Tibial nerve (tissue), 4 donors: ENCODE measurements at places on chromosomes 6 and 20.
A peak's percentile ranks its signal among the peaks of the same experiment; 100 is the strongest.

DNA sequence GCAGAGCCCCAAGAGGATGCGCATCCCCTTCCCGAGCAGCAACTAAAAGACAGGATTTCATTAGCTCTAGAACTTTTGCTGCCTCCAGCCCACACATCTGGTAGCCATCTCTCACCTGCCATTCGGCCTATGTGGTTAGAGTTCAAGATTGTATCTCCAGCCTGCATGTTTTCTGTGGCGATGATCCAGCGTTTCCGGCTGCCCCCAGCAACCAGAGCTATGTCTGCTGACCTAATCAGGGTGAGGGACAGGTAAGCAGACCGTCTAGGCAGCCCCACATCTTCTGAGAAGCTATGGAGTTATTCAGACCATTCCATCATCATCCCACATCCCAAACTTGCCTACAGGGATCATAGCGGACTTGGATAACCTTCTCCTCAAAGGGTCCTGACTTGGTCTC lies 2.3 kb upstream of the CUL7 start:
- DNase-seq: no peak

DNA sequence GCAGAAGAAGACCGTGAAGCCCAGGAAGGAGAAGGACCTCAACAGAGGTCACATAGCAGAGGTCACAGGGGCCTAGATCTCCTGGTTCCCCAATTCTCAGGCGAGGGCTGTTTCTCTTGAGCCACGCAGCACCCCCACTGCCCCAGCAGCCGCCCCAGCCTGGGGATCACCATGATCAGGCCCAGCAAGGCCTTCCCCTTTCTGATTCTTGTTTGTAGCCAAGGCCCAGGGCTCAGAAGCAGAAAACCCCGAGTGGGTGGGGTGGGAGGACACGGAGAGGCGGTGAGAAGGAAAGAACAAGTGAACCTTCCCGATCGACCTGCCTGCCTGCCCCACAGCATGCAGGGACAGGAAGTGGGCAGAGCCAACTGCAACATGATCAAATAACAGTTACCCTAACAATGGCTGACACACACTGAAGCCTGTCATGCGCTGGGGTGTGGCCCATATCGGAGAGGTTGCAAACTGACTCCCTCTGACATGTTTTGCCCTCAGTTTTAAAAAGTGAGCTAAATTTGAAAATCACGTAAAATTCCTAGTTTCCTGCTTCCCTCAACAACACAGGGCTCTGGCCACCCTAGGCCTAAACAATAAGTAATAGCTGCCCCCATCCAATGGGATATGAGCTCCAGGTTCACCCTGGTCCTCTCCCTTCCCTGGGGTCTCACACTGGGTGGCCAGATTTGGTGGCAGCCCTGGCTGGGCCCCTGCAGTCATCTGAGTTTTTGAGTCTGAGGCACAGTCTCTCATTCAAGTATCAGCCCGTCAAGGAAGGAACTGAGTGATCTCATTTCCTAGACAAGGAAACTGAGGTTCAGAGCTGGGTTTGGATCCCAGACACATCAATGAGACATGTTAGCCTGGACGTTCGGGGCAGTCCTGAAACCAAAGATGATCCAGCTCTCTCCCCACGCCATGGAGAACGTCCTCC lies 6.5 kb downstream of the PEDS1 start:
- no peak for DNase-seq

- no peak for DNase-seq
These were observed 45.0 kb downstream of the NT5E start for GRCh38 chr6:85494547-85495536.

DNA sequence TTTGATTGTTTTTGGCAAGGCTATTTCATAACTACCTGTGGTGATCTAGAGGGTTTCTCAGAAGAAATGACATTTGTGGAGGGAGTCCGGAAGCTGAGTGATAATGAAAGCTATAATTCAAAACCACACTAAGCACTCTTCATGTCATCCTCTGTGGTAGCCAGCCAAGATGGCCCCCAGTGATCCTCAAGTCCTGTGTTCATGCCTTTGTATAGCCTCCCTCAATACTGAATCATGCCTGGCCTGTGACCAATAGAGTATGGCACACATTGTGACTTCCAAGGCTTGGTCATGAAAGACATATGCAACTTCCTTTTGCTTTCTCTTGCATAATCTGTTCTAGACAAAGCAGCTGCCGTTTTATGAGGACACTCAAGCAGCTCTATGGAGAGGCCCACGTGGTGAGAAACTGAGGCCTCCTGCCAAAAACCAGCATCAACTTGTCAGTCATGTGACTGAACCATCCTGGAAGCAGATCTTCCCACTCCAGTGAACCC lies 12.8 kb upstream of the DNAAF9 start:
- peak; percentile 38 for DNase-seq

DNA sequence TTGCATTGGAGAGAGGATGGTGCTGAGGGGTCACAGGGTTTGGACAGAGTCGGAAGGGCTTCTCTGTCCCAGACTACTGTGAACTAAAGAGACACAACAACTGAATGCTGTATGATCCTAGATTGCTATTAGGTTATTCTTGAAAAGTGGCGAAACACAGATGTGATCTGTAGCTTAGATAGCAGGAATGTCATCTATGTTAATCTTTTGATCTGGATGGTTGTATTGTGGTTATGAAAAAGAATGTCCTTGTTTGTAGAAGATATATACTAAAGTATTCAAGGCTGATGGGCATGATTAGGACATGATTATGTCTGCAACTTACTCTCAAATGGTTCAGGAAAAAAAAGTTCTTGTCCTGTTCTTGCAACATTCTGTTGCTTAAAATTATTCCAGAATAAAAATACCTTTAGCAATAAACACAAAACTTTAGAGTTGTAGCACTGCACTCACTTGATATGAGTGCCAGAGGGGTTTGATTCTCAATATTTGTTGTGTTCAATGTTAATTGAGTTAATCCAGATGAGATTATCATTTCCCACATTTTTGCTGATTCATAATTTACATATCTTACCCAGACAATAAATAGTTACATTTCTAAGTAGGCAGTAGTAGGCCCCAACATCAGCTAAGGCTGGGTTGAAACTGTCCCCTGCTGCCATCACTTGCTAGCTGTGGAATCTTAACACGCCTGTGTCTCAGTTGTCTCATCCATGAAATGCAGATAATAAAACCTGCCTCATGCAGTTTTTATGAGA lies 645.2 kb downstream of the KIF16B start:
- no peak for DNase-seq

DNA sequence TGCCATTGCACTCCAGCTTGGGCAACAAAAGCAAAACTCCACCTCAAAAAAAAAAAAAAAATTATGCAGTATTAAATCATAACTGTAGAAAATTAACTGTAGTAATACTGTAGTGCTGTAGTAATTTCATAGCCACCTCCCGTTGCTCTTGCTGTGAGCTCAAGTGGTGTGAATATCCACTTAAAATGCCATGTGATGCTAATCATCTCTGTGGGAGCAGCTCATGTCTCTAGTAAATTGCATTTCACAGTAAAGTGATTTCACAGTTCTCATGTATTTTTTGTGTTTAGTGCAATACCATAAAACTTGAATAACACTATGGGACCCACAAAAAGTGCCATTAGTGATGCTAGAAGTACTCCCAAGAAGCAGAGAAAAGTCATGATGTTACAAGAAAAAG lies 14.4 kb upstream of the FAM217A start:
- no peak for DNase-seq

- no peak for DNase-seq
These were observed 467.3 kb downstream of the PREX1 start for GRCh38 chr20:48360342-48360975.

- DNase-seq: no peak
These were observed 4.2 kb downstream of the DUSP22 start for GRCh38 chr6:296151-297122.

- no peak for DNase-seq
These were observed 4.6 kb upstream of the NAA20 start for GRCh38 chr20:20012541-20012940.

GRCh38 chr6:105179244-105180065 lies at the start of gene POPDC3:
POPDC3 (minus strand) TSS chr6:105180014; CDS start chr6:105161909, 18,105 bp downstream.
- DNase-seq: no peak

DNA sequence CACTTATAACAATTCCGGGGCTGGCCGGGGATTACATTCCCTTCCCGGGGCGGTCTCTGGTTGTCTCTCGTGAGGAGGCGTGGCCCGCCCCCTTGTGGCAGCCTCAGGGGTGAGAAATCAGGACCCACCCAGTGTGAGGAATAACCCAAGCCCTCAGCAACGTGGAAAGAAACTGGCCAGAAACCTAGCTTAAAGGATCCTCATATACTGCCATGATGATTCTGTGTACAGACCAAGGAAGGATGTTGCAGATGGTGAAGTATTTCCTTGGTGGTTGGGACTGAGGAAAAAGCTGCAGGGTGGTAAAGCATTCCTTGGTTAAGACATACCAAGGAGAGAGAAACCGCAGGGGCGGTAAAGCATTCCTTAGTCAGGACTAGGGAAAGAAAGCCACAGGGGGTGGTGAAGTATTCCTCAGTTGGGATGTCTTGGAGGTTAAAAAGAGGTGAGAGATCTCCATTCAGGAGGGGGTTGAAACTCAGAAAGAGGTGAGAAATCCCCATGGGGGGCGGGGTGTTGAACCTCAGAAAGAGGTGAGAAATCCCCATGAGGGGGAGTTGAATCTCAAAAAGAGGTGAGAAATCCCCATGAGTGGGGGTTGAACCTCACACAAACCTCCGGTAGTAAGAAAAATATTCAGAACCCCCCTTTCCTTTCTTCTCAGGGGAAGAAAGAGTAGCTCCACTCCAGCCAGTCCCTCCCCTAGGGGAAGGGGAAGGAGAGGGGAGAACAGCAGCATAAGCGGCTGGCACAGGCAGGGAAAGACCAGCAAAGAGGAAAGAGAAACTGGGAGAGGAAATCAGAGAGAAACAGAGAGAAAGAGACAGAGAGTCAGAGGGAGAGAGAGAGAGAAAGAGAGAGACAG lies 238.1 kb downstream of the RNGTT start:
- DNase-seq: no peak

- peak; percentile 31 for DNase-seq
These were observed 9.2 kb downstream of the PEDS1 start for GRCh38 chr20:50144362-50144761.

DNA sequence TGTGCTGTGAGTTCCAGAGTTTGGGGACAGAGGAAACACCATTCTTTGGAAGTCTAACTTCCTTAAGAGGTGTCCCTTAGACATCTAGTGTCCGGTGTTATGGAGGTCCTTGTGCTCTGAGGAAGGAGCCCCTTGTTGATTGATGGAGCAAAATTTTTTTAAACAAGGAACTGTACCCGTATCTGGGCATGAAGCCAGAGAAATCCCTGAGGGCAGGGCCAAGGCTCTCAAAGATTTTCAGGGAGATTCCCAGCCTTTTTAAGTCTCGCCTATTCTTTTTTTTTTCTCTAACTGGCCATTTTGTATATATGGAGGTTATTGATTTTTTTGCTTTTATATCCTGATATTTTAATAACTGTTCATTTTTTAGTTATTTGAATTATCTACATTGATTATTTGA lies 45.9 kb downstream of the TRIM38 start:
- no peak for DNase-seq
